CD4-positive, alpha-beta memory T cell (primary cell): ENCODE measurements at places on chromosomes 4 and X. TPM values are rescaled to one million over a fixed set of nuclear protein-coding genes. Genes with fewer than 3 reads are reported as not detected.

Gene MSX1
- not detected for polyA plus RNA-seq

Gene P2RY10
- 85.0 TPM for polyA plus RNA-seq

Gene COL25A1
- polyA plus RNA-seq: not detected

Gene GUCY1A1
- polyA plus RNA-seq: not detected

Gene IL21
- polyA plus RNA-seq: not detected

Gene HAND2
- not detected for polyA plus RNA-seq

Gene FRAS1
- not detected for polyA plus RNA-seq

Gene HDAC8
- polyA plus RNA-seq: 15.2 TPM

Gene NXF3
- not detected for polyA plus RNA-seq

Gene DCUN1D4
- 22.3 TPM for polyA plus RNA-seq

Gene CDX4
- polyA plus RNA-seq: not detected

Gene MAGEA1
- polyA plus RNA-seq: not detected

Gene CXXC4
- not detected for polyA plus RNA-seq

Gene ANKRD37
- 9.5 TPM for polyA plus RNA-seq

Gene PIR
- polyA plus RNA-seq: not detected

Gene DDIT4L
- 0.32 TPM for polyA plus RNA-seq

Gene NMU
- 0.49 TPM for polyA plus RNA-seq

Gene KIT
- polyA plus RNA-seq: 5.2 TPM

Gene SGMS2
- polyA plus RNA-seq: not detected

Gene ATOH1
- polyA plus RNA-seq: not detected

Gene MAGED4
- polyA plus RNA-seq: not detected

Gene FREM3
- not detected for polyA plus RNA-seq

Gene HELT
- polyA plus RNA-seq: not detected

Gene BEX1
- polyA plus RNA-seq: 0.50 TPM

Gene ANK2
- not detected for polyA plus RNA-seq

Gene ELMOD2
- polyA plus RNA-seq: 13.0 TPM

Gene BEND2
- polyA plus RNA-seq: not detected

Gene GABRE
- polyA plus RNA-seq: not detected

Gene PDLIM5
- polyA plus RNA-seq: 50.3 TPM

Gene RAB41
- not detected for polyA plus RNA-seq

Gene MAOB
- not detected for polyA plus RNA-seq

Gene PLP1
- not detected for polyA plus RNA-seq

Gene AKAP14
- not detected for polyA plus RNA-seq

Gene SPIN2B
- 18.3 TPM for polyA plus RNA-seq

Gene ATP6AP2
- 254 TPM for polyA plus RNA-seq

Gene SCRG1
- polyA plus RNA-seq: 0.16 TPM

Gene ITGB1BP2
- polyA plus RNA-seq: not detected

Gene BANK1
- polyA plus RNA-seq: 0.11 TPM

Gene MAGIX
- polyA plus RNA-seq: 0.94 TPM

Gene PRSS12
- polyA plus RNA-seq: 0.03 TPM

Gene METTL14
- polyA plus RNA-seq: 23.6 TPM

Gene LRAT
- not detected for polyA plus RNA-seq

Gene CORIN
- 0.30 TPM for polyA plus RNA-seq

Gene MOB1B
- polyA plus RNA-seq: 1.7 TPM

Gene MAGEA2
- polyA plus RNA-seq: not detected

Gene CRLF2
- polyA plus RNA-seq: not detected

Gene CTAG2
- not detected for polyA plus RNA-seq

Gene PAK3
- polyA plus RNA-seq: 1.00 TPM

Gene GC
- polyA plus RNA-seq: not detected

Gene ATP8A1
- 4.3 TPM for polyA plus RNA-seq

Gene MPC1L
- not detected for polyA plus RNA-seq

Gene ARHGAP10
- 7.4 TPM for polyA plus RNA-seq

Gene ARSJ
- polyA plus RNA-seq: 0.15 TPM

Gene SLIT2
- polyA plus RNA-seq: not detected

Gene MORC4
- polyA plus RNA-seq: 10.6 TPM
